CD4-positive, alpha-beta T cell (primary cell): ENCODE measurements at places on chromosomes 5 and 9.
A peak's percentile ranks its signal among the peaks of the same experiment; 100 is the strongest.

DNA sequence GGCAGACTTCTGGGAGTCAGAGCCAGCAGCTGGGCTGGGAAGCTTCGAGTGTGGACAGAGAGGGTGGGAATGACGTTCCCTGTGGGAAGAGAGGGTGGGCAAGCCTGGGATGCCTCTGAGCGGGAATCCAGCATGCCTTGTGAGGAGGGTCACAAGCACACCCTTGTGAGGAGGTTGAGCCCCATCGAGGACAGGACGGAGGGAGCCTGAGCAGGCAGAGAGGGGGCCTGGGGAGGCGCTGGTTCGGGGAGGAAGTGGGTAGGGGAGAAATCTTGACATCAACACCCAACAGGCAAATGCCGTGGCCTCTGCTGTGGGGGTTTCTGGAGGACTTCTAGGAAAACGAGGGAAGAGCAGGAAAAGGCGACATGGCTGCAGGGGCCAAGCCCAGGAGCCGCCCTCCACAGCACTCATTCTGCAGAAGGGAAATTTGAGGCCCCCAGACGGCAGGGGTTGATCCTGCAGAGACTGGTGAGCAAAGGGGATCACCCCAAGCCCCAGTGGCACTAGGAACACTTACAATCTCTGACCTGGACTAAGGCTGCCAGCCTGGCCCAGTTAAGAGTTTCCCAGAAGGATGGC is 1.1 kb upstream of the IL13 start:
- DNase-seq, result no peak

- DNase-seq, result no peak
Observed at GRCh38 chr5:77430726-77431125, 61.4 kb downstream of the WDR41 start.

DNA sequence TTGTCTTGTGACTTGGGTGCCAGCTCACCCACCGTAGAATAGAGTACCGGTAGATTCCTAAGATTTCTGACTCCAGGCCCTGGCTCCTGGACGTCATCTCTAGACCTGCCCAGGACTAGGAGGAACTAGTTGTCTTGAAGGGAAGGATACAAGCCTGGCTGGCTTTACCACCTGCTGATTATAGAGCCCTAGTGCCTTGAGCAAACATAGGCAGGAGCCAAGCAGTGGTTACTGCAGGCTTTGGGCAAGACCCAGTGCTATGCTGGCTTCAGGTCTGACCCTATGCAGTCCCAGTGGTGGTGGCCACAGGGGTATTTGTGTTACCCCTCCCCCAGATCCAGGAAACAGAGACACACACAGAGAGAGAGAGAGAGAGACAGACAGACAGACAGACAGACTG is 606.2 kb downstream of the PDE4D start:
- DNase-seq, result no peak

DNA sequence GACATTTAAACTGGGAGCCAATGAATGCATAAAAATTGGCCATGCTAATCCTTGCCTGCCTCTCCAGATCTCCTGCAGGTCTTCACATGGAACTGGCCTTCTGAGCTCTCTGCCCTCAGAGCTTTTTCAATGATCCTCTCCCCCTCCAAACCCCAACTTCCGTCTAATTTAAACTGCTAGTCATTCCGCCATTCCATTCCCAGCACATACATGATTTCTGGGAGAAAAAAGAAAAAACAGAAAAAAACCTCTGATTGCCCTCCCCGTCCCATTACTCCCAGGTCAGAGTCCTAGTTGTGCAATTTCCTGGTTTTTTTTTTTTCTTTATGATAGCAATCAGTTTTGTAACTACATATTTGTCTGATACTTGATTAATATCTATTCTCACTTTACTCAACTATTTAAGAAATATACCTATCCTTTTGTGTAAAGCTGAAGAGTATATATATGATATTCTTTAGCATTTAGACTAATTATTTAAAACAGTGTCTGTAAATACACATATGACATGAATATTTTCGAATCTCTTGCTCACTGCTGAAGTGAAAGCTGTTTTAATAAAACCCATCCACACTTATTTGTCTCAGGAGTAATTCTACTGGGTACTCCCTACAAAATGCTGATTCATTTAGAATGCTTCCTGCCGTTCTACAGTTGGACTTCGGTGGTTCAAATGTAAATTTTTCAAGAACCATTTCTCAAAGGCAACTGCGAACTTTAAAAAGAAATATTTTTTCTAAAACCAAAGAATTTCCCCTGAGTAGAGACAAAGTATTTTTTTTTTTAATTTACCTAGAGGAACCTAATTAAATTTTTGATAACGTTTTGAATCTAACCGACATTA is 1.6 kb downstream of the HINT1 start:
- no peak for DNase-seq

GRCh38 chr9:7967093-7967827 is 167.7 kb upstream of the DMAC1 start:
- DNase-seq, result no peak

DNA sequence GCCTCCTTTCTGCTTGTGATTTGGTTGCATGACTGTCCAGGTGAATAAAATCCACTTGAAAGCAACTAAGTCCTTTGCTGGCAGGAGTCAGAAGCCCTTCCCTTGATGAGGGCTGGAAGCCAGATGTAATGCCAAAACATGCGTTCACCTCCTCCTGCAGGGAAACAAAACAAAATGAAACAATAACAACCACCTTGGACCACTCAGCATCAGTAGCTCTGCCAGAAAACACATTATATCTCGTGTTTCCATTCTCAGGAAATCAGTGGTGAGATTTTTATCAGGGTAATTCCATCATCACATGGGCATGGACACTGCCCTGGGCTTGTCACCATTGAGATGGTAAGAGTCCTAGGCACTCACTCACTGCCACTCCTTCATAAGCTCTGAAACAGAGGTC is 350.3 kb upstream of the ACTBL2 start:
- DNase-seq, result no peak

DNA sequence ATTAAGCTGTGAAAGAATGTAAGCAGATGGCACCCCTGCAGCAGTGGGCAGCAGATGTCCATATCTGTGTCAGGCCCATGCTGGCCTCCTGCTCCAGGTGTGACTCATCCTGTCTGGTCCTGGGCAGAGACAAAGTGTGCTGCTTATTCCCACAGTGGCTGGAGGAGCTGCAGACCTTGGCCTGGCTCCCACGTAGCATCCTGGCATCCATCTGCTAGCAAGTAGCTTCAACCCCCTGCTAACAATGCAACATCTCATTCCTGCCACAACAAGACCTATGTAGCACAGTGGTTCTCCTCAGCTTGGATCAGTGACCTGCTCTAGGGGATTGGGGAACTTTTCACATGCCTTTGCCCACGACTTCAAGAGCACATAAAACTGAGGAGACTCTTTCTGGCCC is 126.4 kb upstream of the SLC12A2 start:
- no peak for DNase-seq

DNA sequence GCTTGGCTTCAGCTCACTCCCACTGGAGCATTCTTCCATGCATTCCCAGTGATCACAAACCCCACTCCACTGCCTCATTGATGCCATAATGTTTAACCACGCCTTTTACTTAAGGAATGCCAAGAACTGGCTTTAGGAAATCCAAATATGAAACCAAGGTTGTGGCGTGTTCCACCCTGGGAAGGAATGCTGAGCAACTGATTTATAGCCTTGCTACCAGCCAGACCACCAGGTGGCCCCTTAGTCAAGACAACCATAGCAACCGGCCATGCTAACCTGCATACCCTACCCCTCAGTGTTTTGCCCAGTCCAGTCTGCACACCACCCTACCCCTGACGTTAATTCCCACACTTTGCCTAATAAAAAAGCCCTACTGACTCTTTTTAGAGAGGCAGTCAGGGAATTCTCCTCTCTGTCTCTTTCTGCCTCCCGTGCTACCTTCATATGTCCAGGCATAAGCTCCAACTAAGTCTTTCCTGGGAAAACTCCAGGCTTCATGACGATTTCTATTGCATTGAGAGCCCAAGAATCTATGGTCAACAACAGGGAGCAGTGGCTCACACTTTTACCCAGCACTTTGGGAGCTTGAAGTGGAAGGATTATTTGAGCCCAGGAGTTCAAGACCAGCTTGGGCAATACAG is 27.0 kb upstream of the PRRC2B start:
- no peak for DNase-seq

GRCh38 chr5:163453705-163454104 is 6.2 kb downstream of the NUDCD2 start:
- DNase-seq, result no peak

- no peak for DNase-seq
Observed at GRCh38 chr9:110900917-110901316, 137.4 kb downstream of the LPAR1 start.

GRCh38 chr9:10251490-10251889 is 361.3 kb downstream of the PTPRD start:
- no peak for DNase-seq

DNA sequence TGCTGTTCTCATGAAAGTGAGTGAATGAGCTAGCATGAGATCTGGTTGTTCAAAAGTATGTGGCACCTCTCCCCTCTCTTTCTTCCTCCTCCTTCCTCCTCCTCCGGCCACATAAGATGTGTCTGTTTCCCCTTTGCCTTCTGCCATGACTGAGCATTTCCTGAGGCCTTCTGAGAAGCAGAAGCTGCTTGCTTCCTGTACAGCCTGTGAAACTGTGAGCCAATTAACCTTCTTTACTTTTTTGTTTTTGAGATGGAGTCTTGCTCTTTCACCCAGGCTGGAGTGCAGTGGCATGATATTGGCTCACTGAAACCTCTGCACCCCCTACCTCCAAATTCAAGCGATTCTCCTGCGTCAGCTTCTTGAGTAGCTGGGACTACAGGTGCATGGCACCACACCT is 6.1 kb downstream of the S100Z start:
- DNase-seq, result peak; percentile 5

DNA sequence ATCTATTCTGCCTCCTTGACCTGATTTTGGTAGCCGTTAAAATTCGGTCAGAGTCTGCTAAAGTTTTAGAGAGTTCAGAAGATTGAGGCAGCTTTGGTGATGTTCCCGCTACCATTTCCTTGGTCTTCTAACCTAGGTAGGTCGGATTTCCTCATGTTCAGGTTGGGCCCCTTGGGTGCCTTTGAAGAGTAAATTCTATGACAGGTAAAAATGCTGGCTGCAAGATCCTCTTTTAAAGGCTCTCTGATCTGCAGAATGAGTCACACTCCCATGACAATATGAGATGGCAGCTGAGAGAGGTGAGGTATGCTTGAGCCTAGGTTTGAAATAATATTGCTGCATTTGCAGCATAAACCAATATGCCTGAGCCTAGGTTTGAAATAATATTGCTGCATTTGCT is 198.9 kb downstream of the TSSK1B start:
- no peak for DNase-seq

DNA sequence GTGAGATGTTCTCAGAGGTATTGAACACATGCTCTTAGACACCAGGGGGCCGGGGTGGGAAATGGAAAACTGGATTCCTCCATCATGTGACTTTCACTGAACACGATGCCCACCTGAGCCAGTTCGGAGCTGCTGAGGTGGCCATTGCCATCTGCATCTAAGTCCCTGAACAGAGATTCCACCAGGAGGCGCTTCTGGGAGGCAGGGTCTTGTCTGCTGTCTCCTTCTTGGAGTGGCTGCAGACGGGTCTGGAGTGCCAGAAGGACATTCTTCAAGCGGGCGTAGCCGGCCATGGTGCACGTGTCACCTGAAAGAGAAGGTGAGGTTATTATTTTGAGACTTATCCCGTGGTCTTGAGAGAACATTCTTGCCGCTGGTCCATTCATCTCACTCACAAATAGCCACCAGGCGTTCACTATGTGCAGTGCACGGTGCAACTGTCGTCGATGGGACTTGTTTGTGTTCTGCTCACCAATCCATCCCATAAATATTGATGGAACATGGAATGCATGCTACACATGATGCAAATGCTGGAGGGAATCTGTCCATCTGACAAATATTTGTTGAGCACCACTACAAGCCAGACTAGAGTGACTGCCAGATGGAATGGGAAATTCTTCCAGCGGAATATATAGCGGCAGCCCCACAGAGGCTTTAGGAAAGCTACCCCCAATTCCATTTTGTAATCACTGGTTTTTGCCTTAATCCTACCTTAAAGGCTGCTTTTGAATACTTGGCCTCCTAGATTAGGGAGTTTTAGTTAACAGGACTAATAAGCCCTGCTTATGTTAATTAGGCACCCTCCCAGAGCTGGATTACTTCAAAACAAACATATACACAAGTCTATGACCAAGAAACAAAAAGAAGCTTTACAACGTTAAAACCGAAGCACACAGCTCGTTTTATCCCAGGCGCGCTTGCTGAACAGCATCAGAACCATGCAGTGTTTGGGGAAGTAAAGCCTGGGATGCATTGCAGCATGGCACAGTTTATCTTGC is 264.8 kb downstream of the HSPA4 start:
- no peak for DNase-seq

- DNase-seq, result no peak
Observed at GRCh38 chr5:180159756-180160155, 49.3 kb downstream of the RASGEF1C start.

GRCh38 chr5:168227973-168228615 is 63.4 kb upstream of the WWC1 start:
- peak; percentile 75 for DNase-seq

DNA sequence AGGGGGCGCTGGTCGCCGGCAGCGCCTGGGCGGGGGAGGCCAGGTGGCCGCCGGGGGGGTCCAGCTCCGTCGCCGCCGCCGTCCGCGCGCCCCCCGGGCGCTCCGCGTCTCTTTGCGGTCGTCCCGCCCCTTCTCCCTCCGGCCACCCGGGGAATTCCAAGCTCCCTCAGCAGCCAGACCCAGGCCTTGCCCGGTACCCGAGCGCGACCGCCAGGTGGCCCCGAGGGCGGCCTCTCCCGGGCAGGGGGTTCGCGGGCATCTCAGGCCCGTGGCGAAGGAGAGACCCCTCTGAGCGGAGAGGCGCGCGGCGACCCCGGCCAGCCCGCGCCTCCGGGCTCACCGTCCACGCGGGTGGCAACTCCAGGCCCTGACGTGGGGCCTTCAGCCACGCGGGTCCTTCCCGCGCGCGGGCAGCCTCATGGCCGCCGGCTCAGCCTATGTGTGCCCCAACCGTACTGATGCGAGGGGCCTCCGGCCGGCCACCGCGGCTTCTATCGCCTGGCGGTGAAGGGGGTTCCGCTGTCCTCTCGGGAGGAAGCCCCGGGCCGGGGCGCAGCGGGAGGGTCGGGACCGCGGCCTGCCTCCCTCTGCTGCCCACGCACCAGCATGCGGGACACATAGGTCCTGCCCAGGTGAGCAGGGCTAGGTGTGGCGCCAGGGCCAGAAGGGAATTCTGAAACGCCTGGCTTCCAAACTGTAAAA is 529 bp upstream of the NRARP start:
- no peak for DNase-seq

- no peak for DNase-seq
Observed at GRCh38 chr5:120550358-120550757, 86.3 kb downstream of the PRR16 start.

DNA sequence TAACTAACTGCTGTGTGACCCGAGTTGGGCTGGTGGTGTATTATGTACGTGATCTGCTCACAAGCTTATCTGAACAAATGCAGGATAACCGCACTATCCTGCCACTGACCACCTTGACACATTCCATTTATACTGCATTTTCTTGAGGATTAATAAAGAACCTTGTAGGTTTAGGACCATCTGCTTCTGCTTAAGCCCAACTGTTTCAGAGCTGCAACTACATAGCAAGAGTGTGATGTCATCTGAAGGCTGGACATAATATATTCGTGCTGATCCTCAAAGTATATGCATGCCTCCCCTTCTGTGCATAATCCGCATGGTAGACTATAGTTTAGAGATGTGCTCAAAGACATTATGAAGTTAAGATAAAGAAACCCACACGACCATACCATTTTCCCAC is 435.9 kb downstream of the BNC2 start:
- no peak for DNase-seq
